ENCODE measurements at places on chromosomes 13 and 19.

GRCh38 chr13:36302289-36302688 is 4.7 kb upstream of the CCDC169 start:
- no peak for DNase-seq

GRCh38 chr13:52850396-52851136 is 2.1 kb upstream of the PCDH8 start:
- peak; percentile 69 for DNase-seq

GRCh38 chr13:62092949-62093348 is 677.3 kb upstream of the PCDH20 start:
- DNase-seq, result no peak

DNA sequence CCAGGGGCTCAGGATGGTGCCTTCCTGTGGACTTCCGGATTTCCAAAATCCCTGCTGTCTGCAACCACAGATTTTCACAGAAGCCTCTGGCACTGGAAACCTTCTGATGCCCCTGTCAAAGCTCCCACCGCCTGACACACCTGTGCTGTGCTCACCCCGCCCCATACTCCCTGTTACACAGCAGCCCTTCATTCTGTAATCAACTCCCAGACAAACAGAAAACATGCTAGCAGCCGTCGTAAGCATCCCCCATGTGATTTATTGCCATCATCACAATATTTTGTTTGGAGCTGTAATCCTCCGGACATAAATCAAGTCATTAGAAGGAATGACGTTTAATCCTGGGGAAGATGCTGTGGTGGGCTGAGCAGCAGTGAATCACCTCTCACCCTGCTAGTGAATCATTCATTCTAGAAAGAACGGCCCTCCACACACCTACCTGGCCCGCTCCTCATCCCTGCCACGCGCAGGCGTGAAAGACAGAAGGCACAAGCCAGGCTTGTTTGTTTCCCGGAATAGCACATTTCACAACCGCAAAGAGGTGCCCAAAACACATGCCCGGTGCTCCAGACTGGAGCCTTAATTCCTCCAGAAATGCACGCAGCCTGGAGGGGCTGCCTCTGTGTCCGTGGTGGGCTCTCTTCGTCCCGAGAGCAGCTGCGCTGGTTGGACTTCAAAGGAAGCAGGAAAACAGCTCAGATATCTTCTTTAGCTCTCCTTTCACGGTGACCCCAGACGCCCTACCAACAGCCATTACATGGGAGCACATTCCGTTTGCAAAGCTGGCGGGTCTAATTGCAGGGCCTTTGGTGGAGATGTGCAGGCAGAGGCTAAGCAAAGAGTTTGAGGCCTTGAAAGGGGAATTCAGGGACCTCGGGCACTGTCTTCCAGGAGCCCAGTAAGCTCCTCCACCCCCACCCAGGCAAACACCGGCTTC is 41.3 kb upstream of the KCTD15 start:
- DNase-seq, result no peak

Data from amygdala (tissue), 56 donors.